Mesothelial cell of epicardium (in vitro differentiated cells): ENCODE measurements at places on chromosomes 1 and 21. TPM values are rescaled to one million over a fixed set of nuclear protein-coding genes. Genes with fewer than 3 reads are reported as not detected.

GRCh38 chr1:212512816-212513559 lies 80.3 kb downstream of the NENF start:
- no peak for DNase-seq
- no peaks in the 10 kb centered on the region for H3K36me3 ChIP-seq
- peak overlapping the region; percentile 80 for H3K27ac ChIP-seq
- no peak overlapping the region for H3K4me3 ChIP-seq

- peaks cover 20% of the 10 kb centered on the region for H3K27me3 ChIP-seq
- DNase-seq = no peak
- no peak overlapping the region for H3K27ac ChIP-seq
These were observed 86.3 kb downstream of the GLIS1 start for GRCh38 chr1:53652441-53653199.

CNR2 gene
- total RNA-seq = not detected in 3 replicates

AADACL3 gene
- total RNA-seq = not detected in 3 replicates

DNA sequence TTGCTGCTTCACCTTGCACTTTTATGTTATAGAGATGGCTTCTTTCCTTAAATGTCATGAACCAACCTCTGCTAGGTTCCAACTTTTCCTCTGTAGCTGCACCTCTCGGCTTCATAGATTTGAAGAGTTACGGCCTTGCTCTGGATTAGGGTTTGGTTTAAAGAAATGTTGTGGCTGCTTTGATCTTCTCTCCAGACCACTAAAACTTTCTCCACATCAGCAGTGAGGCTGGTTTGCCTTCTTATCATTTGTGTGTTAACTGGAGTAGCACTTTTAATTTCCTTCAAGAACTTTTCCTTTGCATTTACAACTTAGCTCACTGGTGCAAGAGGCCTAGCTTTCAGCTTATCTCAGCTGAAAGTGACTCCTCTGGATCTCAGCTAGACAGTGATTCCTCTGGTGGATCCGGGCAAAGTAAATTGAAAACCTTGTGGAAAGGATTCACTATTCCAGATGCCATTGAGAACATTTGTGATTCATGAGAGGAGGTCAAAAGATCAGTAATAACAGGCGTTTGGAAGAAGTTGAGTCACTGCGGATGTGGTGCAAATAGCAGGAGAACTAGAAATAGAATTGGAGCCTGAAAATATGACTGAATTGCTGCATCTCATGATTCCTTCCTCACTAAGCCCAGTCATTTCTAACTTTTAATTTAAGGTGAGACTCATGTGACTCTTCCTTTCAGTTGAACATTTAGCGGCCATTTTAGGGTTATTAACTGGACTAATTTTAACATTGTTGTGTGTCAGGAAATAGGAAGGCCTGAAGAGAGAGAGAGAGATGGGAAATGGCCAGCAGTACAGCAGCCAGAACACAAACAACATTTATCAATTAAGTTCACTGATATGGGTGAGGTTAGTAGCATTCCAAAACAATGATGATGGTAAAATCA lies 16.2 kb upstream of the RGS1 start:
- no peaks in the 10 kb centered on the region for H3K27me3 ChIP-seq
- no peak overlapping the region for H3K4me3 ChIP-seq

FCRL4 gene
- 0.18 TPM in 1 of 3 replicates, not detected in the others for total RNA-seq

DNA sequence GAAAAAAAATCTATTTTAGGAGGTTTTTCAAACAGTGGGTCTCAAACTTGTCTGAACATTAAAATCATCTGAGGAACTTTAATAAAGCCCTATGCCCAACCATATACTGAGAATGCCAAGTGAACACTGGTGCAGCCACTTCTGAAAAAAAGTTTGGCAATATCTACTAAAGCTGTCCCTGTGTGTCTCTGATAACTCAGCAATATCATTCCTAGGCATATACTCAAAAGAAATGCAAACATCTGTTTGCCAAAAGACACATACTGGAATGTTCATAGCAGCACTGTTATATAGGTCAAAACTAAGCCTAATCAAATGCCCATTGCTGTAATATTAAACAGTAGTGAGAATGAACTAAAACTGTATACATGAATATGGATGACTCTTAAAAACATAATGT lies 74.2 kb upstream of the RGS4 start:
- H3K36me3 ChIP-seq = no peaks in the 10 kb centered on the region
- H3K27me3 ChIP-seq = no peaks in the 10 kb centered on the region
- no peak for DNase-seq
- H3K4me3 ChIP-seq = no peak overlapping the region

DNA sequence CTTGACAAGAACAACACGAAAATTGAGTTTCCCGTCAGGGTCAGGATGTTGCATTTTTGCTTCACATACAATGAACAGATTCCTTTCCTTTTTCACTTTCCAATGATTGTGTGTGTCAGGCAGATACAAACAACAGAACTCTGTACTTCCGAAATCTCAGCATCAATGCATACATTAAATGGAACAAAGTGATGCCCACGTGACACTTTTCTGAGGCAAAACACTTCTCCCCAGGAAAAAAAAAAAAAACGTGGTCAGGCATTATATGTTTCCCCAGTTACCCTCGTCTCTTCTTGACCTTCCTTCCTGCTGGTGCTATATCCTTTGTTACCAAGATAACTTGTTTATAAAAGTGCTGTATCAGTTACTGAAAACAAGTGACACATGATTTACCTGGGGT lies 181.8 kb downstream of the ZNF281 start:
- peaks cover 16% of the 10 kb centered on the region for H3K27me3 ChIP-seq
- DNase-seq = no peak
- peaks cover 17% of the 10 kb centered on the region for H3K4me1 ChIP-seq
- H3K27ac ChIP-seq = no peak overlapping the region

DNA sequence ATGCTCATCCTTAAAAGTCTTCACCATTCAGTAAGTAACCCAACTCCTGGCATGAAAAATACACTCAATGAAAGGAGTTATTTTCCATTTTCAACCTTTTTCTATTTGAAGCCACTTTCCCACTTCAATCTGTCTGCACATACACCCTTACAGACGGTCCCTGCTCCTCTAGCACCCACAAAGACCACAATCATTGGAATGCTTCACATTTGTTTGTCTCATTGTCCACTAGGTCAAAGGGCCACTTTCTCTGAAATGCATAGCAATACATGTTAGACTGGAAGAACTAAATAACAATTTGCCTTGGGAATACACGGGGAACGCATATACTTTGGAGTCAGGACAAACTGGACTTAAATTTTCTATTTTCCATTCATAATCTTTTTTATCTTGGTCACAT lies 487.1 kb upstream of the C1orf87 start:
- no peaks in the 10 kb centered on the region for H3K36me3 ChIP-seq
- peaks cover 22% of the 10 kb centered on the region for H3K27me3 ChIP-seq
- H3K27ac ChIP-seq = no peak overlapping the region

DNA sequence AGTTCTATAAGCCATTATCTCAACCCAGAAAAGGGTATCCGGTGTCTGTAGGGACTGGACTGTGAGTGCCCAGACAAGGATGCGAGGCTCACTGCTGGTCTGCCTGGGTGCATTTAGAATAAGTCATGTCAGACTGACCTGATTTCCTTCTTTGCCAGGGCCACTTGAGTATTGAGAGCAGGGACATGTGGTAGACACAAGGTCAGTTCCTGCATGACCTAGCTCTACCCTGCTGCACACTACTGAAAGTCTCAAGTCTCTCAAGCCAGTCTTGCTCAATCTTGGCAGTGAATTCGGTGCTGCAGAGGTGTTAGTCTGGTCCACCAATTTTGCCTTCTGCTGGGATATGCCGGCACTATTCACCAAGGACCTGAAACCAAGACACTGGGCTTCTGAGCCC lies 180.1 kb downstream of the C1orf94 start:
- no peak overlapping the region for H3K4me3 ChIP-seq
- no peak for DNase-seq
- no peak overlapping the region for H3K27ac ChIP-seq
- H3K4me1 ChIP-seq = peaks cover 11% of the 10 kb centered on the region

- H3K27me3 ChIP-seq = no peaks in the 10 kb centered on the region
- H3K4me1 ChIP-seq = peaks cover 25% of the 10 kb centered on the region
- DNase-seq = no peak
- H3K4me3 ChIP-seq = no peak overlapping the region
- H3K27ac ChIP-seq = peak overlapping the region; percentile 11
- H3K36me3 ChIP-seq = no peaks in the 10 kb centered on the region
These were observed 178.0 kb upstream of the DPT start for GRCh38 chr1:168907053-168907452.

DNA sequence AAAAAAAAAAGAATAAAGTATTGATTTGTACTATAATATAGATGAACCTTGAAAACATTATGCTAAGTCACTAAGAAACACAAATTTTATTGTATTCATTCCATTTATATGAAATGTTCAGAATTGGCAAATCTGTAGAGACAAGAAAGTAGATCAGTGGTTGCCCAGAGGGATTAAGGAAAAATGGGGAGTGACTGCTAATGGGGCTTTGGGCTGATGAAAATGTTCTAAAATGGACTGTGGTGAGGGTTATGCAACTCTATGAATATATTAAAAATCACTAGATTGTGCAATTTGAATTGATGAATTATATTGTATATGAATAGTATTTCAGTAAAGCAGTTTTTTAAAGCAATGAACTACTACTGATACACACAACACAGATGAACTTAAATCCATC lies 10.0 kb downstream of the GDAP2 start:
- no peaks in the 10 kb centered on the region for H3K27me3 ChIP-seq
- H3K4me3 ChIP-seq = no peak overlapping the region
- no peak overlapping the region for H3K27ac ChIP-seq
- peaks cover 42% of the 10 kb centered on the region for H3K36me3 ChIP-seq

GRCh38 chr1:2441746-2442145 lies 29.4 kb upstream of the PEX10 start:
- no peak overlapping the region for H3K4me3 ChIP-seq
- DNase-seq = no peak
- H3K27me3 ChIP-seq = peaks cover 69% of the 10 kb centered on the region
- no peaks in the 10 kb centered on the region for H3K36me3 ChIP-seq

PTPN22 gene
- total RNA-seq = 0.11 TPM in 1 of 3 replicates, not detected in the others

DNA sequence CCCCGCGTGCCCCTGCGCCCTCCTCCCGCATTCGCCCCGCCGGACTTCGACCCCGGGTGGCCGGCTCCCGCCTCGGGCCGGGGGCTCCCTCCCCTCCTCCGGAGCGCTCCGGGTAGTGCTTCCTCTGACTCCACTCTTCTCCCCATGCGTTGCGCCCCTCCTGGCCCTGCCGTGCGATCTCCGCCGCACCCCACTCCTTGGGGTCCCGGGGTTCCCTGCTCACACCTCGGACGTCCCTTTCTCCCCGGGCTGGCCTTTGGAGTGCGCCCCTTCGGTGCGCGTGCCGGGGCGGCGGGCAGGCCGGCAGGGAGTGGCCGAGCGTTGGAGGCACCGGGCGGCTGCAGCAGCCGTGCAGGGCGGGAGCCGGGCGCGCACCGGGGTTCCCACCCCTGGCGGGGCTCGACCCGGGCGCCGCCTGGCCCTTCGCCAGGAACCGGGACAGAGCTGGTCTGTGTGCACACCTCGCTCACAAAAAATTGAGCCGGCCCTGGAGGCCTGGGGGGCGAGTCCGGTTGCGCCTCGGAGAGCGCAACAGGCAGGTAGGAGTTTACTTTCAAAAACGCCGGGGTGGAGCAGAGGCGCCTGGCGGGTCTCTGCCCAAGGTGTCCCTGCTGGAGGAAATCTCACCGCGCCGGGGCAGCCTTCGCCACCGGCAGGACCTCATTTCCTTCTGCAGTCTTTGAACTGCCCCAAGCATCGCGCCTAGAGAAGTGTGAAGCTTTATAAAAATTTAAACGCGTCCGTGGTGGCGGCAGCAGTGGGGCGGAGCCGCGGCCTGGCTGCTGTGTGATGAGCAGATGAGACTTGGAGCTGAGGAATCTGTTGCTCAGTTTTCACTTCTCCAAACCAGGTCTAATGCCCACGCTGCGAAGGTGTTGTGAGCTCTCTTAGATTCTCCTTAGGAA lies 650 bp downstream of the VANGL1 start:
- H3K36me3 ChIP-seq = peaks cover 4% of the 10 kb centered on the region
- H3K4me1 ChIP-seq = peaks cover 10% of the 10 kb centered on the region
- peak overlapping the region; percentile 89 for H3K4me3 ChIP-seq
- H3K27ac ChIP-seq = peak overlapping the region; percentile 93

DNA sequence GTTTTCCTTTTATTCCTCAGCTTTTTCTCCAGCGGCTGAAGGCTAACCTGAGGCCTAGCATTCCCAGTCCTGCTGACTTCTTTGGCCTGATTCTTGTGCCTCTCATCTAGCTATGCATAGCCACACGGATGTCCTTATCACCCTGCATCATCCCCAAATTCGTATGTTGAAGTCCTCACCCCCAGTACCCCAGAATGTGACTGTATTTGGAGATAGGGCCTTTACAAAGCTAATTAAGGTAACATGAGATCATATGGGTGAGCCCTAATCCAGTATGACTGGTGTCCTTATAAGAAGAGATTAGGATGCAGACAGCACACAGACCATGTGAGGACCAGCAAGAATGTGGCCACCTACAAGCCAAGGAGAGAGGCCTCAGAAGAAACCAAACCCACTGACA lies 44.6 kb downstream of the CDCP2 start:
- H3K36me3 ChIP-seq = peaks cover under 1% of the 10 kb centered on the region
- H3K4me3 ChIP-seq = no peak overlapping the region
- DNase-seq = no peak
- no peak overlapping the region for H3K27ac ChIP-seq
- no peaks in the 10 kb centered on the region for H3K4me1 ChIP-seq

- peaks cover 19% of the 10 kb centered on the region for H3K4me1 ChIP-seq
- H3K36me3 ChIP-seq = no peaks in the 10 kb centered on the region
- peak overlapping the region; percentile 6 for H3K27ac ChIP-seq
- no peaks in the 10 kb centered on the region for H3K27me3 ChIP-seq
- DNase-seq = no peak
These were observed 90.9 kb upstream of the KCNK1 start for GRCh38 chr1:233523047-233523446.

TPRG1L gene
- total RNA-seq = 15.1 to 15.9 TPM (median 15.7 TPM) in 3 replicates

- no peak overlapping the region for H3K27ac ChIP-seq
- no peak overlapping the region for H3K4me3 ChIP-seq
- H3K36me3 ChIP-seq = no peaks in the 10 kb centered on the region
- no peaks in the 10 kb centered on the region for H3K27me3 ChIP-seq
These were observed 47.3 kb upstream of the LYPLAL1 start for GRCh38 chr1:219126377-219126776.

BTBD8 gene
- 6.6 to 8.7 TPM (median 8.4 TPM) in 3 replicates for total RNA-seq

GJA8 gene
- total RNA-seq = not detected in 3 replicates

TMEM269 gene
- 0.54 to 0.98 TPM (median 0.91 TPM) in 3 replicates for total RNA-seq

DNA sequence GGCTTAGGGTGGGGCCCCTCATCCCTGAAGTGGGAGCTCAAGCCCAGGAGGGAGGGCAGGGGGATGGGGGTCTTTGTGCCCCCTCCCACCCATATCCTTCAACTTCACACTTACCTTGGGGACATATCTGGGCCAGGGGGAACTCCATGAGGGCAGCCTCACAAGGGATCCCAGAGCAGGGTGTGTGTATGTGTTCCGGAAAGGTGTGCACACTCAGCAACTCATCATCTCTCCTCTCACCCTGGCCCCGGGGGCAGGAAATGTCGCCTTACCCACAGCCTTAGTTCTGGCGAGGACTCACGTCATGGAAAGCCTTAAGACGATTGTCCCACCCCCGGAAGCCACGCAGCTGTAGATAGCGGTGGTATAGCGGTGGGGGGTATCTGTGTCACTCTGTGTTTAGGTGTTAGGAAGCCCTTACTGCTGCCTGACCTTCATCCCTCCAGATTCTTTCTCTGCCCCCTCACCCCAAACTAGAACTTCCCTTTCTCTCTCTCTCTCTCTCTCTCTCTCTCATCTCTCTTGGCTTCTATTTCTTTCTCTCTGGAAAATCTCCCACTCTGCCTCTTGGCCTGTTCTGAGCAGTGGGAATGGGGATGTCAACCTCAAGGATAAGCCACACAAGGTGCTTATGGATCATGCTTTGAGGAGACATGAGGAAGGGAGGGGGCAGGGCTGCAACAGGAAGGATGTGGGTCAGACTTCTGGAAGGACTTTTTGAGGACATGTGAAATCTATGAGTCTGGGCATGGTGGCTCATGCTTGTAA lies at the start of gene SH2D2A:
TSS of gene SH2D2A (minus strand) at position 288 of the 768 bp plus-strand sequence. CDS start at position 148, 140 bp downstream.
- peaks cover 48% of the 10 kb centered on the region for H3K27me3 ChIP-seq
- peak within 1 kb of the TSS; percentile 29 for H3K27ac ChIP-seq
- H3K4me1 ChIP-seq = peaks cover 26% of the 10 kb centered on the region
- H3K36me3 ChIP-seq = no peaks in the 10 kb centered on the region
- no peak for DNase-seq
- no peak within 1 kb of the TSS for H3K4me3 ChIP-seq
